OCI-LY7 (cell line): ENCODE measurements at places on chromosomes 6 and 20. TPM values are rescaled to one million over a fixed set of nuclear protein-coding genes. Genes with fewer than 3 reads are reported as not detected.

Gene TPD52L2
- 47.0 and 51.0 TPM in 2 replicates for total RNA-seq

Gene SLC25A27
- 157 and 203 TPM in 2 replicates for total RNA-seq

Gene PSORS1C1
- total RNA-seq = not detected in 2 replicates

Gene IFT52
- total RNA-seq = 22.7 and 26.2 TPM in 2 replicates

Gene TGM3
- not detected in 2 replicates for total RNA-seq

Gene OR2J3
- total RNA-seq = not detected in 2 replicates

Gene MYL9
- not detected in 2 replicates for total RNA-seq

Gene NRSN1
- not detected in 2 replicates for total RNA-seq

Gene EYA2
- total RNA-seq = not detected in 2 replicates

Gene MYMX
- not detected in 2 replicates for total RNA-seq

Gene ME1
- not detected in 2 replicates for total RNA-seq

Gene KIAA1755
- total RNA-seq = not detected in 2 replicates

Gene OR12D3
- not detected in 2 replicates for total RNA-seq
